ENCODE measurements at places on chromosomes 5 and 9.

GRCh38 chr5:137735555-137736284 lies at the start of gene KLHL3:
Gene KLHL3 (minus strand): TSS chr5:137736089. CDS start chr5:137735646, 443 bp downstream.
- no peak for DNase-seq

- no peak for DNase-seq
These were observed 11.4 kb downstream of the BASP1 start for GRCh38 chr5:17228821-17229291.

GRCh38 chr5:57950616-57951228 lies 468.1 kb upstream of the ACTBL2 start:
- no peak for DNase-seq

- no peak for DNase-seq
These were observed 8.2 kb downstream of the HSPB3 start for GRCh38 chr5:54463713-54464112.

DNA sequence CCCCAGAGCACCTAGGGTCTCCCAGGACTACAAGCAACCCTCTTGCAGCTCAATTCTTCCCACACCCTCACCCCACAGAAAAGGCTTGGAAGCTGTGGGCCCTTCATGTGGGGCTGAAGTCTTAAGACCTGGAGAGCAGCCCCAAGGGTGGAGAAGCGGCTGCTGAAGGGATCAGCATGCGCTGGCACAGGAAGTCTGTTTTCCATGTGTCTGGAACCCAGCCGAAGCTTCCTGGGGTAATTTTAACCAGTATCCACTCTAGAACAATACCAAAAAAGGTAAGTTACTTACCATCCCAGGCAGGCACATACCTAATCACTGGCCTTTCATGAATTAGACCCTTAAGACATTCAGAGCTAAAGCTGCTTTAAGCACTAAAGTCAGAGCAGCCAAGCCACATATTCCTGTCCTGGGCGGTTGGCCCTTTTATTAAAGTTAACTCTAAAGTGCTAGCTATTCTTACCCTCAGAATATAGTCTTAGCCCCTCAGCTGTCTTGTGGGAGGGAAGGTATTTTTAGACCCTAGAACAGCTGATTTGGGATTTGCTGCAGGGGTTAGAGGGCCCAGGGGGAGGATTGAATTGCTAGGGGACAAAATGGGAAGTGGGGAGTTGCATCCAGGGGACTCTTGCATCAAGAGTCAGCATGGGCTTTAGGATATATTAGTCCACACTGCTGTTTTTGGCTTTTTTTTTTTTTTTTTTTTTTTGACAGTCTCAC lies 6.9 kb downstream of the IL17B start:
- no peak for DNase-seq
